Glutamatergic neuron (in vitro differentiated cells): ENCODE measurements at places on chromosomes 7 and 10.
A peak's percentile ranks its signal among the peaks of the same experiment; 100 is the strongest.

DNA sequence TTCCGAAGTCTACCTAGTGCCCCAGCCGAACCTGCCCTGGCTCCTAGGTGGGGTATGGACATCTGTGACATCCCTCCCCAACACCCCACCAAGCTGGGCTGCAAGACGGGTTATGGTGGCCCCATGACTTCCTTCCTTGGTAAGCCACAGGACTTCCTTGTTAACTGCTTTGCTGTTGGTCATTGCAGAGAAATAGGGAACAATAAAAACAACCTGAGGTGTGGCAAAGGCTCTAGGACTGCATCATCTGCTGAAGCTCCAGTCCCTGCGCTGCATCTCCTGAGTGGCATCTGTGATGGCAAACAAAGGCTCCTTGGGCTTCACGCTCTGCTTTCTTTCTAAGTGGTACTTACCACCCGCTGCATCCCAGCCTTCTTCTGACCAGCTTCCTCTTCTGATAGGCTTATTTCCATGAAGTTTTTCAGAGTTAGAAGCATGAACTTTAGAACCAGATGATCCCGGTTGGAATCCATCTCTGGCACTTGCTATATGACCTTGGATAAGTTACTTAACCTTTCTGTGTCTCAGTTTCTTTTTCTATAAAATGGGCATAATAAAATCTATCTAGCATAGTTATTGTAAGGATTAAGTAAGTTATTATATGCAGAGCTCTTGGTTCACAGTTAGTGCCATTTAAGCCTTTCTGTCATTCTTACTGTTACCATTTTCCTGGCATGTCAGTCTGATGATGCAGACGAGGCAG lies 216.8 kb downstream of the RPS24 start:
- DNase-seq, result no peak

GRCh38 chr10:28188526-28188925 lies 114.3 kb downstream of the MPP7 start:
- no peak for DNase-seq

DNA sequence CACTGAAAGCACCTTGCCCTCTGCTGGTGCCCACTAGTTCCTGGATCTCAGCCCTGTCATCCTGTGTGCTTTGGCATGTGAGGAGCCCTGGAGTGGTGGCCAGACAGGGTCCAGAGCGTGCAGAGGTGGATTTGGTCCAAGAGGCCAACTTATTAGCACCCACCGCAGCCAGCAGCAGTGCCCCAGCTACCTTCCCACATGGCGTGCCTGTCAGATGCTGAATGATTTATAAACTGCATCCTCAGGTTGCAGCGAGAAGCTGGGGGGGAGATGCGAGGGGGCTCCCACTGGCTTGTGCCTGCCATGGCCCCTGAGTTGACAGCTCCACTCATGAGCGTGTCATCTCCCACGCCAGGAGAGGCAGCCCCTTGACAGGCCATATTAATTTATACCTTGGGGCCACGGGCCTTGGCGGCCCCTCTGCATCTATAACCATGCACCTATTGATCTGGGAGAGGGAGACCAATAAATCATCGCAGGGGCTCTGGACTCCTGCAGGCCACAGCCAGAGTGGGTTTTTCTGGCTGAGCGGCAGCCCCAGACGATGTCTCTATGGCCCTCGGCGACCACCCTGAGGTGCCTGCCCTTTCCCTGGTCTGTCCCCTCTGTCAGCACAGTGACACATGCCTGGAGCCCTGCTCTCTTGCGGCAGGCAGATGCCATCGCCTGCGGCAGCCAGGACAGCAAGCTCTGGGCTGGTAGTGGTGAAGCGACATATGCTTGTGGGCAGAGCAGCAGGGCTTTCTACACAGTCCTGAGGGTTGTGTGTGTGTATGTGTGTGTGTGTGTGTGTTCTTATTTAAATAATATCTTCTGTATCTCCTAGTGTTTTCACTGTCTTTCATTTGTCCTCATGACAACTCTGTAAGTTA lies 120.8 kb downstream of the CDH23 start:
- peak; percentile 45 for DNase-seq

DNA sequence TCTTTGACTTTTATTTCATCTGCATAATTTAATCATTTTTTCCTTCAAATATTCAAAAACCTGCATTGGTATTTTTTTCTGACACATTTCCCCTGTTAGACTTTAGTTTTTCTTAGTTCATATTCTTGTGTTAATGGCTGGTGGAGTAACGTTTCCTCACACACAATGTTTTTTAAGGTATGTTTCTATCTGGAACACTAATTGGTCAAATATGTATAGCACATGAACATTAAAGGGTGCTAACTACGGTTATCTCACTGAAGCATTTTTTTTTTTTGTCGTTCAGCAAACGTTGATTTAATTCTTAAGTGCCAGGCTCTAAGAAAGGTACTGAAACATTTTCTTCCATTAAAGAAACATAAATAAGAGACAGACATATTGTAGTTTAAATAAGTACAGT lies 87.7 kb downstream of the PTPRZ1 start:
- DNase-seq, result no peak

GRCh38 chr10:132392184-132392800 lies 4.7 kb upstream of the PWWP2B start:
- no peak for DNase-seq

GRCh38 chr10:123611876-123612275 lies 54.3 kb upstream of the GPR26 start:
- no peak for DNase-seq

- DNase-seq, result no peak
Measured at GRCh38 chr7:41858201-41858600, 155.3 kb upstream of the INHBA start.

GRCh38 chr7:101522021-101522420 lies 107.1 kb downstream of the MYL10 start:
- DNase-seq, result no peak

DNA sequence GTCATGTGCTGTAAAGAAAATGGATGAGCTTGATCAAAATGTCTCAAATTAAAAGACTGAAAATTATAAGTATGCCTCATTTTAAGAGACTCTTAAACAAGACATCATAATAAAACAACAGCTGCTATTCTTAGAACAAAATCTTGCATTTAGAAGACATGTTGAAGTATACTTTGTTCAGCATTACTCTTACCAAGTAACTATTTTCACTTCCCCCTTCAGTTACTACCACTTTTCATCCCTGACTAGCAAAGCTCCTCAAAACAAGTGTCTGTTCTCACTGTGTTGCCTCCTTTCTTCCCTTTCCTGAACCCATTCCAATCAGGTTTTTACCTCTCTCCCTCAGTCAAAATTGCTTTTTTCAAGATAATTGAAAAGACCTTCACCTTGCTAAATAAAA lies 31.6 kb downstream of the ELAPOR2 start:
- DNase-seq, result no peak

DNA sequence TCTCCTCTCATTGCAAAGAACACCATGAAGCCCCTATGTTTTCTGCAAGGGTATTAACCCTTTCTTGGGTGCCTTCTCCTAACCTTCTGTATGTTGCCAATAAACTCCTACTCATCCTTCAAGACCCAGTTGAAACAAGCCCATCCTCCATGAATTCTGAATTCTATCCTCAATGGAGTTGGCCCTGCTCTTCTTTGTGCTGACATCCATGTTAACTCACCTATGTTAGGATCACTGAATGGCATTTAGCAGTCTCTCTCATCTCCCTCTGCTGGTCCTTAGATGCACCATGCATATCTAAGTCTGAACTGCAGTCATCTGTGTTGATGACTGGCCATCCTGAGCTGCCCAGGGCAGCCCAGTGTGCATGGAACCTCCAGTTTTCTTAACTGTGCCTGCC lies 129.8 kb downstream of the BUB3 start:
- no peak for DNase-seq

DNA sequence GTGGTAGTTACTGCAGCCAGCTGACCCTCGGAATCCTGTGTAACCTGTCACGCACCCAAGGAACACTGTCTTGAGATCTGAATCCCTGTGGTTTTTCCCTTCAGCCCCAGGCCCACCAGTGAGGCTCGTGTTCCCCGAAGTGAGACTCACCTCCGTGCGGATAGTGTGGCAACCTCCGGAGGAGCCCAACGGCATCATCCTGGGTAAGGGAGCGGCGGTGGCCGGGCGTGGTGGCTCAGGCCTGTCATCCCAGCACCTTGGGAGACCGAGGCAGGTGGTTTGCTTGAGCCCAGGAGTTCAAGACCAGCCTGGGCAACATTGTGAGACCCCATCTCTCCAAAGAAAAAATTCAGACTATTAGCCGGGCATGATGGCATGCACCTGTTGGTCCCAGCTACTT lies 549.9 kb upstream of the FOXK1 start:
- DNase-seq, result no peak

DNA sequence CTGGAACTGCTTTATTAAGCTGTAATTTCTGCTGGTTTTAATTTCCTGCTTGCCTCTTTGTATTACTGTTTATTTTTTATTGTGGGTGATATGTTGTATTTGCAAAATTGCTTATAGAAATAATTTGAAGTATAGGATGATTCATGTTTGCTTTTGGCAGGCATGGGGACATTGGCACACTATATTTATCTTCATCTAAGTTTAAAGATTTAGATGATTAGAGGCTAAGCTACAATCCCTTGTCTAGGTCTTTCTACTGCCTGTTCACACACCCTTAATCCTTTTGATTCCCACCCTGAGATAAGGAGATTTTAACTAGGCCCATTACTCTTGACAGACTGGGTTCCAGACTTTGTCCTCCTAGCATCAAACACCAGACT lies 182.8 kb upstream of the KAT6B start:
- no peak for DNase-seq

GRCh38 chr7:24727154-24728120 lies 29.8 kb downstream of the GSDME start:
- DNase-seq, result no peak

- no peak for DNase-seq
Measured at GRCh38 chr10:89257581-89257980, 6.0 kb upstream of the LIPA start.

GRCh38 chr10:126468467-126468866 lies 80.2 kb upstream of the ADAM12 start:
- no peak for DNase-seq

- no peak for DNase-seq
Measured at GRCh38 chr7:781936-782529, 50.2 kb upstream of the SUN1 start.

DNA sequence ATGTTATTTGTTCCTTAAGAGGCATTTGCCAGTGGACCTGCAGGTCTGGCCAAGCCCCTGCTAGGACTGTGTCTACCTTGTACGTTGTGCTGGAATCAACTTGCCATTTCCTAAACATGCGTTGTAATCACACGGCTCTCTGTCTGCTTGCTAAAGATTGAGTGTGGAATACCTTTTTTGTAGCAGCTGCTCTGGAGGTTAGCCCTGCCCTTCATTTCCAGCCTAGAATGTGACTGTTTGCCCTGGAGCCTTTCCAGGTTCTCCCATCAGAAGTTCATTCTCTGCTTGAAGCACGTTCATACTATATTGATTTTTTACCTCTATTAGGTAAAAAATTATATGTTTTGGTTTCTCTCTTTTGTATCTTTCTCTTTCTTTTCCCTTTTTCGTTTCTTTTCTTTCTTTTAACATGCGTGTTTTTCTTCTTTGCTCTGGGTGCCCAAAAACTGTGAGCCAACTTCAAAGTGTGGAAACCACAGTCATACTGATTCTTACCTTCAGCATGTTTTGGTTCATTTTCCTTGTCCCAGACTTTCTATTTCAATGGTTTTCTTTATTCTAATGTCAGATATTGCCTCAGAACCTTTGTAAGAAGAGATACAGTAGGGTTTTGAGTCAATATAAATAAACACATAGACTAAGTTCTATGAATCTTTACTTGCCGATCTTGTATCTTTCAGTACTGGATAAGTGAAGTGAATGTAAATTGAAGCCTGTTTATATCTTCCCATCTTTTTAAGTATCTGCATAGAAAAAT lies 111.9 kb upstream of the RPA3 start:
- DNase-seq, result no peak
